ENCODE measurements at places on chromosomes 4 and X.

DNA sequence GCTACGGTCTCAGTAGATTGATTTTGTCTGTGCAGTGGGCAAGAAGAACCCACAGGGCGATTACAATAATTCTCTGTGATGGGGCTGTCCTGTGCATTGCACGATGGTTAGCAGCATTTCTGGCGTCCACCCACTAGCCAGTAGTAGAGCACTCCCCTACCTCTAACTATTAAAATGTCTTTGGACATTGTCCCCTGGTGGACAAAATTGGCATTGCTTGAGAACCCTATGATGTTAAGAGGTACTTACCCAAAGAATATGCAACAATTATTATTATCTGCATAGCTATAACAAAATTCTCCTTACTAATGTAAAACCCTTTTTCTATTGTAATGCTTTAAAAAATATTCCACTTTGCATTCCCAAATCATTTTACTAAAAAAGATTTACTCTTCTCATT is 109.5 kb upstream of the VCX3A start:
- DNase-seq, result no peak

GRCh38 chr4:57206172-57206571 is 96.0 kb upstream of the IGFBP7 start:
- no peak for DNase-seq

DNA sequence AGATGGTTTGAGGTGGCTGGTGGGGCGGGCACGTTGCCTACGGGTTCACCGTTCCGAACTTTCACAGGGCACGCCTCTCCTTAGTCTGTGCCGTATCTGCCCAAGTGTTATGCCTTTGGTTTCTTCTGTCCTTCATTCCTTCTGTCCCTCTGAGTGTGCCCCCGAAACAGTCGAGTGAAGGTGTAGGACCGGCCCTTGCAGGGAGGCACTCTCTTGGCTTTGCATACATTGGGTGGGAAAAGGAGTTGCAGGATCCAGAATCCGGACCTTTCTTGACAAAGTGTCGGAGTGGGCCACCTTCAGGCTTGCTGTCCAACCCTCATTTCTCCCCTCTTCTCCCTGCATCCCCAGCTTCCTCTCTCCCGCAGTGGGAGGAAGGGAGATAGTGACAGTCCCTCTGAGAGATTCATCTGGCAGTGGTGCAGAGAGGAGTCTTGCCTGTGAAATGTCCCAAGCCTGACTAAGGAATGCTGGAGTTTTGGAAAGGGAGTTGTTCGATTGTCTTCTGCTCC is 569 bp downstream of the ARFIP1 start:
- no peak for DNase-seq

GRCh38 chr4:176413171-176413570 is 93.4 kb downstream of the SPCS3 start:
- DNase-seq, result no peak

GRCh38 chr4:48248559-48248953 is 21.1 kb downstream of the TEC start:
- no peak for DNase-seq

DNA sequence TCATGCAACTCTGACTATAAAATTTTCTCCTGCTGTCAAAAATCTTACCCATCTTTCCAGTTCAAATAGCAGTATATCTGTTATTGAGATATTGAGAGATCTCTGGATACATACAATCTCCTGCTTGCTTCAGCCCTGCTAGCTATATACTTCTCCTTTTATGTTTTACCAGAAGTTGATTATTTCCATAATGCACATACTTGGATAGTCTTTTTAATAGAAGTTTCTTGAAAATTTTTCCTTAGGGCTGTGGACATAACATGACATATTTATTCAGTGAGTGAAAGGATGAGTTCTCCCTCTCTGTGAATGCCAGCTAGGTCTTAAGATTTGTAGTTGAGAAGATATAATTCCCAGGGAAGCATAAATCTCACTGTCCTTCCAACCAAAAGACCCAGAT is 234.1 kb upstream of the NR3C2 start:
- no peak for DNase-seq

GRCh38 chr4:156958276-156959074 is 13.1 kb downstream of the PDGFC start:
- no peak for DNase-seq

DNA sequence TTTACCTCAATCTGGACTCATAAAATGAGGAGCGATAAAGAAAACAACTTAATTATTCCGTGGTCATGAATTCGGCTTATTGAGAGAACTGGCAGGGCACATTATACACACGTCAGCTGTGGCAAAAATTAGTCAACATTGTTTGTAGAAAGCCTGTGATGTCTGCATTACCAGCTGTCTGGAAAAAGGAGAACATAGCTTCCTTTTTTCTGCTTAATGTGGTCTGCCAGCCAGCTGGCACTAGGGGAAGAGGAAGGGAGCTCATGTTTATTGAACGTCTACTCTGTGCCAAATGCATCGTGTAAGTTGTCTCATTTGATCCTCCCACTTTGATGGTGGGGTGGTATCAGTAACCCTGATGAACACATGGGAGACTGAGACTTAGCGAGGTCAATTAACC is 367.6 kb downstream of the ARHGAP24 start:
- DNase-seq, result no peak

DNA sequence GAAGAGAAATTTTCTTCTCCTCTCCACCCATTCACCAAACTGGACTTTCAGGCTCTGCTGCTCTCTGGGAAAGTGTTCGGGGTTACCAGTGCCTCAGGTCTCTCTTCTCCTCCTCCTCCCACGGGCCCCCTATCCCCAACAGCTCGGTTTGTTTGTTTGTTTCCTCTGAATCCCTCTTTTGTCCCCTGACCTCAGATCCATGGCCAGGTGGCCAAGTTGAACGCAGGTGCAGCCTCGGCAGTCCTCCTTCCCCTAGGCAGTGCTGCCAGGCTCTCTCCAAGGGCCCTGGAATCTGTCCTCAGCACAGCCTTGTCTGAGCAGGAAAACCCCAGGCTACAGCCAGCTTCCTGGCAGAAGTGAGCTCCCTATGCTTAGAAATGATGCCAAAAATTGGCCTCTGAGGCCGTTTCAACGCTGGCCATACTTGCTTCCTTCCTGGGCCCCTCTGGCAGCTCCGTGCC is 60.0 kb downstream of the FHDC1 start:
- no peak for DNase-seq

DNA sequence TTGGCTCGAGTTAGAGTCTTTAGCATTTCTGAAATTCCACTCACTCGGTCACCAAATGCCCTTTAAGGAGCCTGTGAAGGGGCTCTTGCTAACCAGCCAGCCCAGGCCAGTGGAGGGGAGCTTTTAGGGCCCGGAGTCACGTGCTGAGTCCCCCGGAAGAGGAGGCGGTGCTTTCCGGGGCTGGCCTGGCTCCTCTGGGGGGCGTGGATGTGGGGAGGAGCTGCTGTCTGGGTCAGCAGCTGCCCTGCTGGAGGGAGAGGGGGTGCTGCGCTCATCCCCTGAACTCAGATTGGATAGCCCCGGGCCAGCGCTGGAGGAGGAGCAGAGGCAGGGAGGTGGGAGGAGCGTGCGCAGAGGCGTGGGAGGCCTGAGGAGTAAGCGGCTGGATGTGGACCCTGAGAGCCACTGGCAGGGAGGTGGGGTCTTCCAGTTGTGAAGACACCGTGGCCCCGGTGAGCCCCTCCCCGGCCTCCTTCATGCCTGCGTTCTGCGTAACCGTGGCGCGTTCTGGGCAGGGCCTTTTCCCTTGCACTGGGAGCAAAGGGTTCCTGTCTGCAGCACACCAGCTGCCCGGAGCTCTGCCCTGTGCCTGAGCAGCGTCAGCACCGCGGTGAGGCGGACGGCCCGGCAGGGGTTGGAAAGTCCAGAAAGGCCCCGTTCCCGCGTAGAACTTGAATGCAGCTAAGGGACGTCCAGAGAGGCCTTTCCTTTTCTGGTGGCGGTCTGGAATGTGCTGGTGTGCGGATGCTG is 19.7 kb downstream of the MAEA start:
- no peak for DNase-seq

DNA sequence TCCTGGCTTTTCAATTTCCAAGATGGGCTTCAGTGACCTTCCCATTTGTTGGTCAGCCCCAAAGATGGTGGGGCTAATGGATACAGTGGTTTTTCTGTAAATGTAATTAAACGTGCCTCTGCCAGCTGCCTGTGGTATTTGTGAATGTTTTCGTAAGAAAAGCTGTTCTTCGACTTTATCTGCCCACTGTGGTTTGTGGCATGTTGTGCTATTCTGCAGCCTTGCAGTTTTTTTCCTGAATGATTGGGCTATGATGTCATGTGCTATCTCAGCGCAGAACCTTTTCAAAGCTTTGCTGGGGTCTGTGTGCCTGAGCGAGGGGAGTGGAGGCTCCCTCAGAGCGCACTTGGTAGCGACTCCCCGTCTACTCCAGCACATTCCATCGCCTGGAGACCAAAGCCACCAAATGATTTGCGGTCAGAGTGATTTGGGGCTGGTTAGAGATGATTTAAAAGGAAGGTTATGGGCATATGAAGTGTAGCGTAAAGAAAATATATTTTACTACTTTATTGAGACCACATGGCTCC is 137.5 kb downstream of the PALLD start:
- no peak for DNase-seq

DNA sequence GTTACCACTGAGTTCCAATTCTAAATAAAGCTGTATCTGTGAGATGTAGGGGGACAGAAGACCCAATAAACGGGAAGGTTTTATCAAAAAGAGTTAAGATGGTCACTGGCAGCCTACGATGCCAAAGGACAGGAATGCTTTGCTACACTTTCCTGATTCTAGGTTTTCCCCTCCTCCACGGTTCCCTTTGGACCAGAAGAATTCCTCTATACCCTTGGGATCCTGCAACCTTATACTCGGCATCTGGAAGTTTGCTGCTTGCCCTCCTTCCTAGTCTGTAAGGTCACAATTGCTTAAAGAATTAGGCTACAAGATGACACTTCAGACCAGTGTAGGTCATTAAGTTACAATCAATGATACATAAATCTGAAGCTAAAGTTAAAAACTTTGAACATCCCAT is 64.3 kb downstream of the SCML2 start:
- no peak for DNase-seq

DNA sequence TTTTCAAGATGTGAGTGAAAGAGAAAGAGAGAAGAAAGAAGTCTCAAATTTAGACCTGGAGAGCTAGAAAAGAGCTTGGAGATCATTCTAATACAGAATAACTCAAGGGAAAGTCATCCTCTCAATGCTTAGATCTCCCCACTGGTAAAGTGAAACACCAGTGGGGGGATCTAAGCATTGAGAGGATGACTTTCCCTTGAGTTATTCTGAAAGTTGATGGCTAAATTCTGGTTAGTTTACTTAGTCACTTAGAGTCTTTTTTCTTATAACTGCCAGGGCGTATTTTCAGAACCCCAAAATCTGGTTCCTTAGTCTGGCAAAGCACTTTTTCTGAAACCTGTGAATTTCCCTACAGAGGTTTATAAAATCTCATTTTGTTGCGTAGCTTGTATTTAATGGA is 198.6 kb downstream of the ARHGAP24 start:
- DNase-seq, result no peak

GRCh38 chr4:86895692-86896488 is 3.7 kb upstream of the C4orf36 start:
- DNase-seq, result peak; percentile 39

DNA sequence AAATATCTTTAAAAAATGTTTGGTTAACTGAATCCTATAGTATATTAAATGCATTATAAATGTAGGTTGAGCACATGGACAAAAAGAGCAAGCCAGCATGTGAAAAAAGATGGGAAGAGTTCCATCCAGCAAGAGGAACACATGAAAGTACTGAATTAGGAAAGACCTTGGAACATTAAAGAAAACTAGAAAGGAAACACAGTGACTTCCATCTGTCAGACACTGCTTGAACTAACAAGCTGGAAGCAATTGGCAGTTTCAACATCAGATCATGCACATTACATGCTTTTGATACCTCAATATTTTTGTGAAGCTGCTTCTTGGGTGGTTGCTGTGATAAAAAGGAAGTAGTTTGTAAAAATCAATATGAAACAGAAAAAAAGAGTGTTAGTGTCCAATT is 626.8 kb upstream of the GNPDA2 start:
- DNase-seq, result no peak

DNA sequence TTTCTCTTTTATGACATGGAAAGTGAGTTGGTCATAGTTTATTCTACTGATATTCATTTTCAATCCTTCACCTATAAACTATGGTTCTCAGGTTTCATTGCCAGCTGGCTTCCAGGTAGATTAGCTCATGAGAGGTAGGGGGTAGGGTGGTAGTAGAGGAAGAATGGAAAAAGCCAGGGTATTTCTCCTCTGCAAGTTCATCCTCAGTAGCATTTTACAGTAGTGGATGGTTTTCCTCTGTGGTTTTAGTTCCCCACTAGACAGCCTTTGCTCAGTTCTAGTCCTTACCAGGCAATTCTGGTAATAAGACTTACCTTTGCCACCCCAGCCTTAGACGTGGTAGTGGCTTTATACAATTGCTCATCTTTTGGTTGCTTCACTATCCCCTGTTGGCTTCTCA is 8.9 kb upstream of the NAA11 start:
- no peak for DNase-seq

DNA sequence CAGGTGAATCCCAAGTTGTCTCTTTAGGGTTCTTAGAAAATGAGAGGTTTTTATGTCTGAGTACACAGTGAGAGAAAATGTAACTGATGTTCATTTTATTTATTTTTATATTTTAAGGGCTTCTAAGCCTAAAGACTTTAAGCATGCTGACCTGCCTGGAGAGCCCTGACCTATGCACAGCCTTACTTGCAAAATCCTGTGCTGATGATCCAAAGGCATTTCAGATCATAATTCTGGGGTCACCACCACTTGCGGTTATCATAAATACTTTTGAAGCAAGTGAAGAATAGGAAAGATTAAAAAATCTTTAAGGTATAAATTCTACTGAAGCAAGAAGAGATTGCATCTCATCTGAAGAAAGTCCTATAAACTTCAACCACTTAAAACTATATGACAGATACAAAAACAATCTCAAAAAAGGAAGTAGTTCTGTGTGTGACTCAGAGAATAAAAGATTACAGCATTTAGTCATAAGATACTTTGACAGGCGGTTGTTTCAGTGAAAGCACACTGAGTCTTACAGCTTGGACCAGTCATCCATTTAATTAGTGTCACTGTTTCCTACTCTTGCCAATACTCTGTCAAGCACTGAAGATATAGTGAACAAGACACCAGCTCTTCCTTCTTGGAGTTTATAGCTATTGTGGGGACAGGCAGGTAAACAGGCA is 245.2 kb upstream of the DIPK2B start:
- DNase-seq, result no peak

DNA sequence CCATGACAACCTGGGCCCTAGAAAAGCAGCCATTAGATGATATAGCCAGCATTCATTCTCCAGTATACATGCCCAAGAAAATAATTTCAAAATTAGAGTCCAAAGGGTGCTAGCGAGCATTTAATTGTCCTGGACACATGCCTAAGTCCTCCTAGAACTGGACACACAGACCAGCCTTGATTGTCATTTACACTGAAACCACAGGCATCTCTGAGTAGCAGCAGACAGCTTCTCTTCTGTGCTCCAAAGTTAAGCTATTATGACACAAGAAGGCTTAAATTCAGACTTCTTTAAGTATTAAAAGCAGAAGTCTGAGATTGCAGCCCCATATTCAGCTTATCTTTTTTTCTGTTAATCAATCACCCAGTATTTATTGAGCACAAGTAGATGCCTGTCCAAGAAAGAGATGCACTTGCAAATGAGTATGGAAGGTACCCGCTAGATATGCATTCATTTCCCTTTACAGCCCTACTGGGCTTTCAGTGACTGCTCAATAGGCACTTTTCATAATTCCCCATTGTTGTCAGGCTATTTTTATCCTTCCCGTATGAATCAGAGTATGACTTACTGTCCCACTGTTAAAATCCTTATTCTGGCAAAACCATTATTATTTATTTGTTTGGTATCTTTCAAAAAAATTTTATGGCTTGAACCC is 374.1 kb downstream of the FBXW7 start:
- no peak for DNase-seq

Data from HuH-7 (cell line).